ENCODE measurements at places on chromosomes 3 and 15.
A peak's percentile ranks its signal among the peaks of the same experiment; 100 is the strongest.

DNA sequence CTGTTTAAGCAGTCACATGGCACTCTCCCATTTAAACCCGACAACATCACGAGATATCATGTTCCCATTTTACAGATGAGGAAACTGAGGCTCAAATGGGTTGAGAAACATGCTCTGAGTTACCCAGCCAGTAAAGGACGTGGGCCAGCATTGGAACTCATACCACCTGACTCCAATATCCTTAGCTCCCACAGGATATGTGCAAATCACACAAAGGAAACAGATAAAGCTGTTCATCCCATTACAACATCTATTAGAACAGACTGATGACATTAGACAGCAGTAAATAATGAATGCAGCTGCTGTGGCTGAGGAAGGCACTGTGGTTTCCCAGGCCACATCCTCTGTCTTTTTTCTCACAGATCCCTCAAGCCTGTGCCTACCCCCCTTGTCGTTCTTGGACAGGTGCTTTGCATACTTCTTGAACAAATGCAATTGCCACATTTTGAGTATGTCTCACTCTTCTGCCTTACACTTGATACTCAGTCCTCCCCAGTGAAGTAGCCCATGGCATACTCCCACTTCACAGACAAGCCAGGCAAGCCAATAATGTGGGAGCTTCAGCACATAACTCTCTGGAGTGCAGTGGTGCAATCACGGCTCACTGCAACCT is 17.7 kb downstream of the FRMD4B start:
- DNase-seq = peak; percentile 68

- DNase-seq = no peak
These were observed 1.2 kb upstream of the BAHD1 start for GRCh38 chr15:40439461-40439959.

DNA sequence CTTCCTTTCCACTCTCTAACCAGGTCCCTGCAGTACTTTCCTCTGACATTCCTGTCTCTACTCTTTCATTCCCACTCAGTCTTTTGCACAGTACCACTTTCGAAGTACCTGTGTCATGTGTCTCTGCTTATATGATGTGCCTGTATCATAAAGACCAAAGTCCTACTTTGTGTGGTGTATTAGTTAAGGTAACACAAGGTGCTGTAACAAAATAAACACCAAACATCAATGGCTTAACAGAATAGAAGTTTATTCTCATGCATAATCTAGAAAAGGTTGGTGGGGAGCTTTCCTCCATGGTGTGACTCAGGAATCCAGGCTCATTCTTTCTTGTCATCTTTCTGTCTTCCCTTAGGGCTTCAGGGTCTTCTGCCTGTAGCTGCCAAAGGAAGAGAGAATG is 3.3 kb downstream of the TMED3 start:
- DNase-seq = no peak

DNA sequence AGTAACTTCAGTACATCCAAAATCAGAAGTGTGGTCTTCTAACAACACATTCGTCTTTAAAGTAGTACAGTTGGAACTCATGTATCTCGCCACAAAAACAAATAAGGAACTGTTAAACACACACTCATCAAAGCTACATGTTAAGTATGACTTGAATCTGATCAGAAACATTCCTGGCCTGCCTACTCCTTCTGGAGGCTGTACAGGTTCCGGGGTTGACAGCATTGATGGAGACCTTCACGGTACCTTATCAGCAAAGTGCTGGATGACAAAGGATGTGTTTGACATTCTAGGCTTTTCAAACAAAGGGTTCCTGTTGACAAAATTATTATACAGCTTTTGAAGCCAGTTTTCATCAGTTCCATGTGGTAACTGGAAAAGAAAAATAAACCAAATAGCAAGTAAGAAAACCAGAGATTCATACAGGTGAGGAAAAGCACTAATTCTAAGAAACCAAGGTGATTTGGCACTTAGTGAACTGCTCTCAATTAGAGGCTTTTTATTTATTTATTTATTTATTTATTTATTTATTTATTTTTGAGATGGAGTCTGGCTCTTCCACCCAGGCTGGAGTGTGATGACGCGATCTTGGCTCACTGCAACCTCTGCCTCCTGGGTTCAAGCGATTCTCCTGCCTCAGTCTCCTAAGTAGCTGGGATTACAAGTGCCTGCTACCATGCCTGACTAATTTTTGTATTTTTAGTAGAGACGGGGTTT is 44.3 kb downstream of the MYO5C start:
- DNase-seq = no peak

- DNase-seq = no peak
These were observed 8.9 kb upstream of the SEMA6D start for GRCh38 chr15:47708161-47708980.

GRCh38 chr15:59299929-59300617 is 72.6 kb downstream of the MYO1E start:
- DNase-seq = peak; percentile 61

GRCh38 chr15:99683000-99683670 is 50.1 kb downstream of the LYSMD4 start:
- peak; percentile 13 for DNase-seq

GRCh38 chr3:194344012-194344411 is 7.1 kb downstream of the CPN2 start:
- peak; percentile 88 for DNase-seq

DNA sequence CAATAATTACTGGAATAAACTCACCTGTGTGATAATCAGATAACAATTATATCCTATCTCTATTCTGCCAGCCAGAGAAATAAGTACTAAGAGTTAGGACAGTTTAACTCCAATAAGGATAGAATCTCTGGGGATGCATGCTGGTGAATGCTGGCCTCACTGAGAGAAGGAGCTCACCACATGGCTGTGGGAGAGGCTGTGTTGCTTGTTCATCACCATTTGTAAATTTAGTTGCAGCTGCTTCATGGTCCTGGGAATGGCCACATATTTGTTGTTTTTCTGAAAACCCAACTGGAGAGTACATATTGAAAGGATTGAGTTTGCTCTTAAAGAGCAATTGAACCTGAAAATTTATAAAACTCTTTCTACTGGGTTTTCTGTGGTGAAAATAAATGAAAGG is 207.3 kb downstream of the NECTIN3 start:
- DNase-seq = no peak

- peak; percentile 41 for DNase-seq
These were observed 32.8 kb downstream of the MYH15 start for GRCh38 chr3:108477511-108478147.

DNA sequence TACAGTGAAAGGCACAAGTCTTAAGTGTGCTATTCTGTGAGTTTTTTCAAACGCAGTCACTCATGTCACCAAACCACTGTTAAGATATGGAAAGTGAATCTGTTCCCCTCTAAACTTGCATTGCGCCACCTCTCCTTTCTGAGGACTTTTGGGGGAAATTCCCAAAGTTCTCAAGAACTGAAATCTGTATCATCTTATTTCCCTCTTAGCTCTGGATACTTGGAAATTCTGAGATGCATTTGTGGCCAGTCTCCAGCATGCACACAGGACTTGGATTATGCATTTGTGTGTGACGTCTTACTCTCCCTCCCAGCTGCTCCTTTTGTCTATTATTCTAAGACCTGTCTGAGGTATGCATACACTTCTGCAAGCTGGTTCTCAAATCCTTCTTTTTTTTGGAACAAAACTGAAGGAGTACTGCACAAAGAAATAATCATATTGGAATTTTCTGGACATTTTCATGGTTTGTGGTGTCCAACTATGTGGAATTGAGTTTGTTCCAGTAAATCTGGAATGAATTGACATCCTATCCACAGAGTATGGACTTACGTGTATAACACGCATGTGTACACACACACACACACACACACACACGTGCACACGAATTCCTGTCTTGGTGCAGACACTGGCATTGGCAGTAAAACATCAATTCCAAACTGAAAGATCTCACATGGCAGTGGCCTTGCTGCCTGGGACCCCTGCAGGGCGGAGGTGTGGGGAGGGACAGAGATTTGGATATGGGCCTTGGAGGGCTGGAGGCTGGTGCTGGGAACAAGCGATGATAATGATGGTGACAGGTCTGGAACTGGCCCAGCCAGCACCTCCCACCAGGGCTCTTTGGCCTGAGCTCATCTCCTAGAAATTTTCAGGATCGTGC is 8.2 kb upstream of the LCTL start:
- peak; percentile 25 for DNase-seq

DNA sequence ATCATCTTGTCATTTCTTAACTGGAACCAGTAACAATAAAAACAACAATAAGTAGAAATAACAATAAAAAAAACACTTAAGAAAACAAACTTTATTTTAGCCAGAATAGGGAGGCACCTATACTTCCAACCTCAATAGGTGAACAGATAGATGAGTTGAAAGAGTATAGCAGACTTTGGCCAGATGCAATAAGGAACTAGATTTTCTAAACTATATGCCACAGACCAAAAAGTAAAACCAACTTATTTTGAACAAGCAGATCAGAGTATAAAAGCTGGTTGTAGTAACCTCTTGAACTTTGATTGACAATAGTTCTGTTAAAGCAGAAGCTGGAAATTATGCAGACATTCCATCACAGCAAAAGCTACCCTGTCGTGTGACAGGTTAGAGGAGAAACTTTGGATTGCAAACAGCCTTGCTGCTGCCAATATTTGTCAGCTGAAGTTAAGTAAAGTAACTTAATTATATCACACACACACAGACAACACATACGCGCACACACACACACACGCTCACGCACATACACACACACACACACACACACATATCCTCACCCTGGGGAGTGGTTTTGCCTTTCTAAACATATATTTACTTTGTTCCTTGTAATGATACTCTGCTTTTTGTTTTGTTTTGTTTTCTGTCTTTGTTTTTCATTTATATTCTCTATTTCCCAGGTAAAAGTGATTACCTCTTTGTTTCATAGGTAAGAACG is 903.6 kb downstream of the VGLL3 start:
- no peak for DNase-seq

DNA sequence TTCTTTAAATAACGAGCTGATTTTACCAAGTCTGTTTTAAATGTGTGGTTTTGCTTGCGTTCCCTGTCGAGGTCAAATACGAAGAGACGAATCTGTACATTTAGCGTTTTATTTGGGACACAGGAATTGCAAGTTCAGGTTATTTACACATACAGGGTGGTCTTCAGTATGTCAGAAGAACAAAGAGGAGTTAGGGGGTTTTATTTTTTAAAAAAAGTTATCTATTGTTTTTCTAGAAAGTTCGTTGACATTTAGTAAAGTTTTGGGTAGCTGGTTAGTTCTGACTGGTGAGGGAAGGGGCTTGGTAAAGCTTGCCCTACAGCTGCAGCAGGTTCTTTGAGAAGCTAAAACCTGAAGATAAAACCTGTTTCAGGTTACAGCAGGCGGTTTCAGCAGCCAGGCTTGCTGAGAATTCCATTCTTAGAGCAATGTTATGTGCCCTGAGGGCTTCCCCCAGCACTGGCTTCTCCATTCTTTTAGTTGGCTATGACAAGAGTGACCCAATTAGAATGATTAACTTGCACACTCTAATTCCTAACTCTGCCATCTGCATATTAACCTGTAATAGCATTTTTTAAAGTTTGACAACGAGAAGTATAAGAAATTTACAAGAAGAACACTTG is 815 bp upstream of the ZNF280D start:
- no peak for DNase-seq

GRCh38 chr15:100665570-100665969 is 63.2 kb downstream of the ASB7 start:
- DNase-seq = no peak

DNA sequence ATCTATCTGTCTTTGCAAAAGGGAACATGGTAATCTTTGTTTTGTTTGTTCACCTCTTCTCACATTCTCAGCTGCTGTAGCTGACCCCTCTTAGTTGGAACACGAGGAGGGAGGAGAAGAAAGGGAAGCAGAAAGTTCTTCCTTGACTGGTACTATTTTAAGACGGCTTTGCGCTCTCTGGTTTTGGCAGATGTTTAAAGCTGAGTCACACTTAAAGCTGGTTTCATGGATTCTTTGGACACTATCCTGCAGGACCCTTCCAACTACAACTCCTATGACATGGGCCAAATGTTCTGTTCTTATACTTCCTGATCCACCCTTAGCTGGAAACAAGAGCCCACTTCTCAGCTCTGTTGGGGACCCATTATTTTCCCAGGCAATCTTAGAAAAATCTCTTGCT is 40.6 kb upstream of the FXR1 start:
- DNase-seq = no peak

DNA sequence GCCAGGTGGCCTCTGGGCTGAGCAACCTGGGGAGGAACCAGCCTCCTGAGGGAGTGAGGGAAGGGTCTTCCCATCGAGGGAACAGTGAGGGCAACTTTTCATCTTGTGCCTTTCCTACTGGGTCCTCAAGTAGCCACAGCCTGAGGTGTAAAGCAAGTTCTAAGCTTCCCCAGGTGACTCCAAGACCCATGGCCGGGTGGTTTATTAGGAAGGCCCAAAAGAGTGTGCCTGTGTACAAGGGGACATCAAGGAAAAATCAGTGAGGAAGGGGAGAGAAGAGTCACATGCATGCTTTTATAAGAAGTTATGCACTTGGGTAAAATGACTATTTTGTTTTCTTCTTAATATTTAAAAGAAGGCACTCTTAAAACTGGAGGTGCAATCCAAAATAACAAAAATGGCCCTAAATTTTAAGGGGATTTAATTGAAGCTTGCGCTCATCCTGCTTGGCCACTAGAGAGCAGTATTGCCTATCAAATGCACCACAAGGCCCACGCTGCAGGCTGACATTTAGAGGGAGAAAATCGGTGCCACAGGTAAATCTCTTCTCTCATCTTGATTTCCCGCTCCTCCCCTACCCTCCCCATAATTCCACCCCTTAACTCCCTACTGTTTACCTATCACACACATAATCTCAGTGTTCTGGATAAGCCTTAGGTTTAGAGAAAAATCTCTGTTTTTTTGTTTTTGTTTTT is 6.7 kb downstream of the NANOGP8 start:
- peak; percentile 81 for DNase-seq

DNA sequence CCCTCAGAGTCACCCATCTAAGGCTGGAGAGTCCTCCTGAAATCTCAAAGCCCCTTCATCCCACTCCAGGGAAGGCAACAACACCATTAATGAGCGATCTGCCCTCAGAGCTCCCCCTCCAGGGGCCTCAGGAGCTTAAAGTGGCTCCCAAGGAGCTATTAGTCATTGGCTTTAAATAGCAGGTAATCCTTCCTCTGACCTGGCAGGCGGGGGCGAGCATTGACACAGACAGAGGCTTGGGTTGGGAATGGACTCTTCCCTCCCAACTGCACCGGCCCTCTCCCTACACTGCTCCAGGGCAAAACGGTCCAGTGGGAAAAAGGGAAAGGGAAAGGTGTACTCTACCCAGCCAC is 1.4 kb downstream of the MFGE8 start:
- peak; percentile 19 for DNase-seq

- DNase-seq = no peak
These were observed 53.4 kb downstream of the FILIP1L start for GRCh38 chr3:100060685-100061484.

DNA sequence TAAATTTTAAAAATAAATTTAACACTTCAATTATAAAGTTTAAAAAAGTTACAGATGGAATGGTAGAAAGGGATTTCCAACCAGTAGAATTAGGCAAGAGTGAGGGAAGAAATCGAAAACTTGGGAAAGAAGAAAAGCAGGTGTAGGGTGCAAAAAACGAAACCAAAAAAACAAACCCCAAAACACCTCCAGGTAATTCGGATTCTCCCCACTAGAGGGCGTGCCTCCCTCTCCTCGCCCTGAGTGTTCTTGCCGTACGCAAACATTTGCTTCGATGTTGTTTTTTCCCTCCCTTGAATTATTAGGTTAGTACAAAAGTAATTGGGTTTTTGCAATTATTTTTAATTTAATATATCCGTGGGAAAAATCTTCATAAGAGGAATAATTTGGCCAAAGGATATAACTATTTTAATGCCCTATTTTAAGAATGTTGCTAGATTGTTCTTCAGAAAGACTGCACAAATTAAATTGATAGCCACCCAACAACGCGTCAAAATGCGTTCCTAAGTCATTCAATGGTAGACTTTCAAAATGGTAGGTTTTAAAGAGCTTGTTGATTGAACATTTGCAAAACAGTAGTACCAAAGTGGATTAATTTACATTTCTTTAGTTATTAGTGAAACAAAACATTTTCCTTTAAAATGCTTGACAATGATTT is 63.7 kb downstream of the SLC30A4 start:
- DNase-seq = peak; percentile 76
